ENCODE measurements at places on chromosomes 13 and 19. TPM values are rescaled to one million over a fixed set of nuclear protein-coding genes. Genes with fewer than 3 reads are reported as not detected.
A peak's percentile ranks its signal among the peaks of the same experiment; 100 is the strongest.

DNA sequence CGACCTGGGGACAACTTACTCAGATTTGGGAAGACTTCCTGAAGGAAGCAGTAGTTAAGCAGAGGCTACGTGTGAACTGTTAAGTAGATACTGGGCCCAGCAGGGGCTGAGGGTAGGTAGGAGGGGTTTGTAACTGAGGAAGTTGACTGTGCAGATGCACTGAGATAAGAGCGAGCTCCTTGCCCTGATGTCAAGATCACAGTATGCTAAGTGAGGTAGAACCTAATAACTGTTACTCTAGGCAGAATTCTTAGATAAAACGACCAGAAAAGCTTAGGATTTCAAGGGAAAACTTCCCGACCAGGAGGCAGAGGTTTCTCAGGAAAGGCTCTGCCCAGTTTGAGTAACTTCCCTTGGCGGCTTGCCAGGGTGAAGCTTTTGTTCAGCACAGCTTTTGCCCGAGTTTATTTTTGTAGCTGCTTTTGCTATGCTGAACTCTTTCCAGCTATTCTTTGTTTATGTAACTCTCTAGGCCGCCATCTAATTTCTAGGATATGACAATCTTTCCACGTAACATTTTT lies 632.1 kb downstream of the DIAPH3 start:
- no peak overlapping the region for H3K4me3 ChIP-seq
- H3K27ac ChIP-seq, result no peak overlapping the region
- H3K36me3 ChIP-seq, result no peaks in the 10 kb centered on the region
- H3K27me3 ChIP-seq, result no peaks in the 10 kb centered on the region
- peak; percentile 89 for DNase-seq

- no peak for DNase-seq
- no peaks in the 10 kb centered on the region for H3K36me3 ChIP-seq
These were observed 31.1 kb upstream of the CYP2S1 start for GRCh38 chr19:41161903-41162302.

- no peak for DNase-seq
- H3K4me3 ChIP-seq, result no peak overlapping the region
- H3K27ac ChIP-seq, result no peak overlapping the region
These were observed 14.4 kb upstream of the PLAUR start for GRCh38 chr19:43684326-43684725.

- H3K4me3 ChIP-seq, result peak within 1 kb of the TSS; percentile 98
- no peaks in the 10 kb centered on the region for H3K27me3 ChIP-seq
- H3K4me1 ChIP-seq, result no peaks in the 10 kb centered on the region
- H3K27ac ChIP-seq, result peak within 1 kb of the TSS; percentile 22
- H3K36me3 ChIP-seq, result no peaks in the 10 kb centered on the region
These were observed at the start of gene TSHZ3 for GRCh38 chr19:31349160-31349881. TSHZ3 (minus strand) TSS chr19:31349436; CDS start chr19:31349219, 217 bp downstream.

GRCh38 chr19:55133639-55134444 lies 15.2 kb downstream of the TNNT1 start:
- H3K27me3 ChIP-seq, result no peaks in the 10 kb centered on the region
- no peak for DNase-seq
- H3K4me1 ChIP-seq, result no peaks in the 10 kb centered on the region
- H3K27ac ChIP-seq, result no peak overlapping the region

- H3K27me3 ChIP-seq, result no peaks in the 10 kb centered on the region
- H3K4me3 ChIP-seq, result peak overlapping the region; percentile 75
- DNase-seq, result no peak
- no peaks in the 10 kb centered on the region for H3K4me1 ChIP-seq
- no peaks in the 10 kb centered on the region for H3K36me3 ChIP-seq
- no peak overlapping the region for H3K27ac ChIP-seq
These were observed 10.3 kb downstream of the DYRK1B start for GRCh38 chr19:39823686-39824085.

GRCh38 chr19:54921082-54921481 lies 15.1 kb downstream of the NCR1 start:
- no peak overlapping the region for H3K4me3 ChIP-seq
- DNase-seq, result no peak
- H3K4me1 ChIP-seq, result no peaks in the 10 kb centered on the region
- H3K36me3 ChIP-seq, result no peaks in the 10 kb centered on the region

DNA sequence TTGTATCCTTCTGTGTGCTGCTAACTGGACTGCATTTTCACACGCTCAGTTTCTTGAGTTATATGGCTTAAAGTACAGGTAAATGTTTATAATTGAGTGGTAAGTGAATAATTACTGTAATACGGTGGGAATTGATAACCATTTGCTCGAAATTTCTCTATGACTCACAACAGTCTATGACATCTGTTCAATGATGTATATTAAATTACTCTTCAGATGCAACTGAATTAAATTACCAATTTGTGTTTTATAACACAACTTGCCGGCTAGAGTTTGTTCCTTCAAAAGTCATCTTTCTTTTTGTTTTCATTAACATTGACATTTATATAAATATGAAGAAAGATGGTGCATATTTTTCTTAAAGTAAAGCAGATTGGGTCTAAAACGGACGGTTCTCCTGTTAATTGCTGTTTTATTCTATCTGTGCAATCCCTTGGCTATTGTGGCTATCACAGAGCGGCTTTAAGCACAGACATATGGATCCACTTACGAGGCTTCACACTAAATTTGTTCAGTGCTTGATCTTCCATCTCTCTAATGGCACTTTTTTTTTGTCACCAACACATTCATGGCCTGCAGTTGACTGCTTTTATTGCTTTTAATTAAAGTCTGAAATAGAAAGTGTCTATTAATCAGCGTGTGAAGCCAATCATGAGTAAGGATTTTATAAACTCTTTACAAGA lies 1291.6 kb upstream of the SLC10A2 start:
- no peaks in the 10 kb centered on the region for H3K36me3 ChIP-seq
- H3K27ac ChIP-seq, result no peak overlapping the region
- no peaks in the 10 kb centered on the region for H3K4me1 ChIP-seq
- no peak for DNase-seq
- no peaks in the 10 kb centered on the region for H3K27me3 ChIP-seq

DNA sequence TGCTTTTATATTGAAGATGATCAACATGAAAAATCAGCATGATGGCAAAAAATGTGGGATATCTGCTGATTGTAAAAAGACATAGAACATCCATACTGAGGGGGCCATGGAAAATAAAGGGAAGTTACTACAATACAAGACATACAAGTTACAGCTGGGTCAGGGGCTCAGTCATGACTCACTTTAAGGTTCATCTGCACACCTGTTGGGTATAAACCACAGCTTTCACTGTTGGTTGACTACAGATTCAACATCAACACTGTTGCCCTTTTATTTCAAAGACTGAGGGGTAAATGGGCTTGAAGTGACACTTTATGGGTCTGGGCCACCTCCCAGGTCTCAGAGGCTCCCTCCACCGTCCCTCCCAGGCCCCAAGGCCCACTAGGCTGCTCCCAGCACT lies 98.1 kb upstream of the IRS2 start:
- no peak overlapping the region for H3K4me3 ChIP-seq
- H3K36me3 ChIP-seq, result no peaks in the 10 kb centered on the region
- H3K27ac ChIP-seq, result no peak overlapping the region
- DNase-seq, result no peak

DNA sequence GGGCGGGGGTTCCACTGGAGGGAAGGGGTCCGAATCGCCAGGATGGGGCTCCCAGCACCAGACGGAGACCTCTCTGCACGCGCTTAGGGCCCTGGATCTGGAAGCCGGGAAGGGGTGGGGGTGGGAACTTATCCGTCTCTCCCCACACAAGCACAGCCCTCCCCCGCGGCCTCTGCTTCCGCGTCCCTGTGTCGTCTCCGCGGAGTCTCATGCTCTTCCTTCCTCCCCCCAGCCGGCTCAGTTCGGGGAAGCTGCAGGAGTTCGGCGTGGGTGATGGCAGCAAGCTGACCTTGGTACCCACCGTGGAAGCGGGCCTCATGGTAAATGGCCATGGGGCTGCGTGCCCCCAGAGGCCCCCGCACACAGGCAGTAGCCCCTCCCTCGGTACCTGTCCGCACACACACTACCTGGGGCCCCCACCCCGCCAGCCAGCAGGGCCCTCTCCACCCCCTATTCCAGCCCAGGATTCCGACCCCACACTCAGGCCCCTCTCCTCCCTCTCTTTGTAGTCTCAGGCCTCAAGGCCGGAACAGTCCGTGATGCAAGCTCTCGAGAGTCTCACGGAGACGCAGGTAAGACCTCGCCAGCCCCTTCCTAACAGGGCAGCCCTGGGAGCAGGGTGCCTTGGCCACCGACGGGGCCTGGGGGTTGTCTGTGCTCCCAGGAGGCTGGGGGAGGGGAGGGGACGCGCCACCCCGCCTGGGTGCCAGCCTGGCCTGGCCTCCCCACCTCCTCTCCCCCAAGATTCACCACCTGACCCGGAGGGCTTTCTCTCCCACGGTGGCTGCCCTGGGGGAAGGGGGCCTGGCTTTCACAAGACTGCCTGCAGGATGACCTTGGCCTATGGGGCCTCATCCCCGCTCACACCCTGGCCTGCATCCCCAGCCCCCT lies 3.2 kb downstream of the MIDN start:
- DNase-seq, result peak; percentile 93
- no peaks in the 10 kb centered on the region for H3K27me3 ChIP-seq

The CDX2 gene
- not detected for total RNA-seq

DNA sequence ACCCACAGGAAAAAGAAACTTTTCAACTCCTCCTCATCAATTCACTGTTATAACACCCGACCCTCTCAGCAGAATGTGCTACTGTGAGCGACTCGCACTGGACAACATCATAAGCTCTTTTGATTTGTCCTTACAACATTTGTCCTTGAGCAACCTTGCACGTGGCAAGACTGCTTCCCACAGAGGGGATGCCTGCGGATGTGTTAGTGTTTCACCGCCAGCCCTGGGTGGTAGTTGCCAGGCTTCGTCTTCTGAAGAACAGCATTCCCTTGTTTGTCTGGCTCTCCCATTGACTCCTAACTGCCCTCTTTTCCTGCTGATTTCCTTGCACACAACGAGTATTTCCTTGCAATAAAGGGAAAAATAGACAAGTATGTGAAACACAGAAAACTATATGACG lies 111.4 kb upstream of the SLC7A1 start:
- H3K4me1 ChIP-seq, result no peaks in the 10 kb centered on the region
- H3K27ac ChIP-seq, result no peak overlapping the region
- H3K4me3 ChIP-seq, result no peak overlapping the region
- no peak for DNase-seq
- no peaks in the 10 kb centered on the region for H3K36me3 ChIP-seq

DNA sequence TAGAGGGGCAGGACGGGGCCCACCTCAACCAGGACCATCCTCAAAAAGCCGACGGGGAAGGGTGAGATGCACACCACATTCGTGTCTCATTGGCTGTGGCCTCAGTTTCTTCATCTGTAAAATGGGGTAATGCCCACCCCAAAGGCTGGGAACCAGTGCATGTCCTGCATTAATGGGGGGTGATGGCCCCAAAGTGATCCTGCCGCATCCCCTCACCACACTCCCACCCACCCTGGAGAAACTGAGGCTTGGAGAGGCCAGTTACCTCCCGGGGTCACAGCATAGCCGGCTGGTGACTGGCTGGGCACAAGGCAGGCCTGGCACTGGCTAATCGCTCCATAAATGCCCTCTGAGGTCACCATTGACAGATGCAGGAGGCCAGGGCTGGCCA lies 640 bp upstream of the MIDN start:
- peak overlapping the region; percentile 91 for H3K27ac ChIP-seq
- DNase-seq, result no peak
- H3K27me3 ChIP-seq, result no peaks in the 10 kb centered on the region
- no peak overlapping the region for H3K4me3 ChIP-seq

- H3K27me3 ChIP-seq, result no peaks in the 10 kb centered on the region
- no peaks in the 10 kb centered on the region for H3K4me1 ChIP-seq
- no peak overlapping the region for H3K27ac ChIP-seq
These were observed 8.1 kb downstream of the TIMM29 start for GRCh38 chr19:10936661-10937084.

- H3K27ac ChIP-seq, result no peak overlapping the region
- H3K27me3 ChIP-seq, result no peaks in the 10 kb centered on the region
- no peaks in the 10 kb centered on the region for H3K4me1 ChIP-seq
- DNase-seq, result no peak
These were observed 124.8 kb downstream of the DCLK1 start for GRCh38 chr13:36006347-36006746.
